A172 (cell line): ENCODE measurements at places on chromosomes 13 and 19. TPM values are rescaled to one million over a fixed set of nuclear protein-coding genes. Genes with fewer than 3 reads are reported as not detected.
A peak's percentile ranks its signal among the peaks of the same experiment; 100 is the strongest.

DNA sequence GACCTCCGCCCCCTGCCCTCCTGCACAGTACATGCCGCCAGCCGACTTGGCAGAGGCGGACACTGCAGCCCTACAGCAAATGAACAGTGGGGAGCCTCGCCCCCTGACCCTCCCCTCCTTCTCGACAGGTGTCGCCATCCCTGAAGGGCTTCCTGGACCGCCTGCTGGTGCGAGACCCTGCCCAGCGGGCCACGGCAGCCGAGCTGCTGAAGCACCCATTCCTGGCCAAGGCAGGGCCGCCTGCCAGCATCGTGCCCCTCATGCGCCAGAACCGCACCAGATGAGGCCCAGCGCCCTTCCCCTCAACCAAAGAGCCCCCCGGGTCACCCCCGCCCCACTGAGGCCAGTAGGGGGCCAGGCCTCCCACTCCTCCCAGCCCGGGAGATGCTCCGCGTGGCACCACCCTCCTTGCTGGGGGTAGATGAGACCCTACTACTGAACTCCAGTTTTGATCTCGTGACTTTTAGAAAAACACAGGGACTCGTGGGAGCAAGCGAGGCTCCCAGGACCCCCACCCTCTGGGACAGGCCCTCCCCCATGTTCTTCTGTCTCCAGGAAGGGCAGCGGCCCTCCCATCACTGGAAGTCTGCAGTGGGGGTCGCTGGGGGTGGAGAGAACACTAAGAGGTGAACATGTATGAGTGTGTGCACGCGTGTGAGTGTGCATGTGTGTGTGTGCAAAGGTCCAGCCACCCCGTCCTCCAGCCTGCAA, 18.3 kb upstream of the NCCRP1 start:
- no peak for DNase-seq

DNA sequence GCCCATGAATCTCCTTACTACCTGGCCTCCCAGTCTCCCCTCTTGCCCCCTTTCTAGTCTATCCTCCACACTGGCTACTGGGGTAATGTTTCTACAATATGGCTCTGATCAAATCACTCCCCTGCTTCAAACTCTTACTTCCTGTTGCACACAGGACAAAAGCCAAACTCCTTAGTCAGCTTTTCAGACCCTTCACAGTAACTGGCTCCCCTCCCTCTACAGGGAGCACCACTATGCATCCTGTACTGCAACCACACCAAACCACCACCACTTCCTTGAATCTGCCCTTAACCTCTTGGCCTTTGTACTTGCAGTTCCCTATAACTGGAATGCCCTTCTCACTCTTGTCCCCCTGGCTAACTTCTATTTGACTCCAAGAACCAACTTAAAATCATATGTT, 32.2 kb downstream of the DEDD2 start:
- no peak for DNase-seq

The ERICH6B gene
- total RNA-seq: not detected in 2 replicates

The KLK14 gene
- total RNA-seq: not detected in 2 replicates

- no peak for DNase-seq
These were observed 1.7 kb downstream of the SLC7A1 start for GRCh38 chr13:29593605-29594297.

DNA sequence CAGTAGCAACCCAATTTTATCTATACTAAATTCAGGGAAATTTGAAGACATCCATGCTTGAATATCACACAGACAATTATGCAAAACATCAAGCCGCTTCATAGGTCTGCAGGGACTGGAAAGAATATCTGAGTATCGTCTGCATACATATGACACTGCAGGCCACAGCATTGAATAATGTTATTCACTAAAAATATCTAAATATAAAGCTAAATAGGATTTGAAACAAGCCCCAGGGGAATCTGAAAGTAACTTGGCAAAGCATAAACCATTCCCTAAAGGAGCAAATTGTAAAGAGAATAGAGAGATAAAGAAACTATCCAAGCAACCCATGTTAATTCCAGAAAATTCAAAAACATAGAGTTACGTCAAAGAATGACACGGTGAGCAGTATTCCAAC, 1251.0 kb downstream of the PCDH17 start:
- no peak for DNase-seq

The KLHL1 gene
- not detected in 2 replicates for total RNA-seq

The TGDS gene
- 15.1 and 23.8 TPM in 2 replicates for total RNA-seq

The SULT2A1 gene
- total RNA-seq: not detected in 2 replicates

DNA sequence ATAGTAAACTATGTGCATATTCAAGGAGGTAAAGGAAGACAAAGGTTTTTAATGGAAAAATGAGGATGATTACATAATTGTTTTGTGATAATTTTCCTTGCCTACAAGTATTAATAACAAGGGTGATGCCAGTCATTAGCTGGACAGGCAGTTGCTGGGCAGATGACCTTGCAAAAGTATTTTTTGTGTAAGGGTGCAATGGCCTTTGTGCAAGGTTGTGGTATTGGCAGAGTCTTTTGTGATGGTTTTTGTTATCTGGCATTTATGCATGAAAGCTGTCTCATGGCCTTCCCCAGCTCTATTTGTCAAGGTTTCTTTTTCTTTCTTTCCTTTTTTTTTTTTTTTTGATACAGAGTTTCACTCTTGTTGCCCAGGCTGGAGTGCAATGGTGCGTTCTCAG, 4.3 kb upstream of the COMMD6 start:
- no peak for DNase-seq

DNA sequence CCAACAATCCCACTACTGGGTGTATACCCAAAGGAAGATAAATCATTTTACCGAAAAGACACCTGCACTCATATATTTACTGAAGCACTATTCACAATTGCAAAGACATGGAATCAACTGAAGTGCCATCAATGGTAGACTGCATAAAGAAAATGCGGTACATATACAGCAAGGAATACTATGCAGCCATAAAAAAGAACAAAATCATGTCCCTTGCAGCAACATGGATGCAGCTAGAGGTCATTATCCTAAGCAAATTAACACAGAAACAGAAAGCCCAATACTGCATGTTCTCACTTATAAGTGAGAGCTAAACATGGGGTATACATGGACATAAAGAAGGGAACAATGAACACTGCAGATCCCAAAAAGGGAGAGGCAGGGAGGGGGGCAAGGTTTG, 2.7 kb upstream of the ZNF507 start:
- DNase-seq: no peak

- no peak for DNase-seq
These were observed 235.1 kb downstream of the COG6 start for GRCh38 chr13:39890537-39890936.

DNA sequence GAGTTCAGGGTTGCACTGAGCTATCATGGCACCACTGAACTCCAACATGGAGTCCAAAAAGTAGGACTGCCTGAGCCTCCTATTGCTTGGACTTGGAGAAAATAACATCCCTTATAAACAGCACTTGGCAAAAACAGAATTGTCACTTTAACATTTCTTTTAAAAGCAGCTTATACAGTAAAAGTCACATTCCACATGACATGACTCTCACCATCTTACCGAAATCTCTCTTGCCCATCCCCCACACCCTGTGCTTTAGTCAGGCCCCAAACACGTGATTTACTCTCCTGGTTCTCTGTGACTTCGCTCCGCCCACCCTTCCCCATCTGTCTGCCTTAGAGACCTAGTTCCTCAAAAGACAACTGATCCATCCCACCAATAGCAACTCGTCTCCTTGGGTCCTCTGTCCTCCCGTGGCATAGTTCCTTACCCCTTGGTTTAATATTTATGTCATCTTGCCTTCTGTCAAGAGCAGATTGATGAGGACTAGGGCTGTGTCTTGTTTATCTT, 4.6 kb downstream of the SAFB start:
- DNase-seq: peak; percentile 15

GRCh38 chr13:35252536-35253205, 223.8 kb downstream of the MAB21L1 start:
- DNase-seq: no peak
